Natural killer cell treated with Interleukin-12 subunit alpha and Interleukin-12 subunit beta and Interleukin-15 and Interleukin-18, amount 100 ng/mL, for 72 hours (primary cell): ENCODE measurements at places on chromosomes 1 and 21. TPM values are rescaled to one million over a fixed set of nuclear protein-coding genes. Genes with fewer than 3 reads are reported as not detected.

The LCK gene
- total RNA-seq = 66.4 TPM

- DNase-seq = no peak
Measured at GRCh38 chr1:66239834-66240233, 294.1 kb upstream of the SGIP1 start.

- no peak for DNase-seq
Measured at GRCh38 chr1:59504276-59504675, 207.4 kb downstream of the FGGY start.

The PTAFR gene
- total RNA-seq = 1.3 TPM

The ETNK2 gene
- 0.67 TPM for total RNA-seq

The PLPPR4 gene
- not detected for total RNA-seq

DNA sequence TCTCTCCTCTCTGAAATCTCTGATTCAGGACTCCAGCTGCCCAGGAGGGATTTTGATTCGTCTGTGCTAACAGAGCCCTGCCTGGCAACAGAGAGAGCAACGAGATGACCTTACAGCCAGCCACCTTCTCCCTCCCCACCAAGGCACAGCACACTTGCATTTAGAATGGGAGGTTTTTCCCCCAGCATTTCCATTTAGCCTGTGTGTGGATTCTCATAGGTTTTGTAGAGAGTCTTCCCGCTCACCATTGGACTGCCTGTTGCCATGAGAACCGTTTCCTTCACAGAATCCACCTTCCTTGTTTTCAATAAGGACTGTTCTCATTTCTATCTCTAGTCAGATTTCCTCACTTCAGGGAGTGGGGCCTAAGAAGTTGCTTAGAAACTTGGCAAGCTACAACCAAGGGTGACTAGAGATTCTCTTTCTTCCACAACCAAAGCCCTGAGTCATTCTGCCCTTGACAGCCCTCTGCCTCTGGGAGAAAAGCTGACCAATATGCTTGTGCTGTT, 5.8 kb upstream of the IKBKE start:
- no peak for DNase-seq

DNA sequence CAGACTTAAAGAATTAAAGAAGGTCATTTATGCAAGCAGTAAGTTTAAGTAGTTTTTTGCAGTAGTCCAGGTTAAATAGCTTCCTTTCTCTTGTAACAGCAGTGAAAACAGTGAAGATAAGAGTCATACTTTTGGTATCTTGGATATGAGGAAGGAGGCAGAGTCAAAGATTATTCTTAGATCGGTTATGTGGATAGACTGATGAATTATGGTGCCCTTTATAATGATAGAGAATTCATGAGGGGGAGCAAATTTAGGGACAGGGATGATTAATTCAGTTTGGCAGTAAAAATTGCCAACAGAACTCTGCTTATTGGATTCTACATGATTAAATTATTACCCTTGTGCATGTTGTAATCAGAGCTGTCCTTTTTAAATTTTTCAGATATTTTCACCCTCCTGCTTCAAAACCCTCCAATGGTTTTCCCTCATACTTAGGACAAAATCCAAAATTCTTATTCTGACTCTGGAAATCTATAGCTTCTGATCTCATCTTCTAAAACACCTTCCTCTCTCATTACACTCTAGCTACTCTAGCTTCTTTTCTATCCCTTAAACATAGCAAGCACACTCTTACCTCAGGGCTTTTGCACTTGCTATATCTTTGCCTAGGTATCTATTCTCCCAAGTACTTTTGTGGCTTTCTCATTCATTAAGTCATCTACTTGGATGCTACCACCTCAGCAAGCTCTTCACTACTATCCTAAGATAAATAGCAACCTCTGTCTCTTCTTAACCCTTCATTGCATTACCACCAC, 79.8 kb downstream of the PKN2 start:
- DNase-seq = no peak

- no peak for DNase-seq
Measured at GRCh38 chr1:115065021-115065420, 24.3 kb downstream of the TSPAN2 start.
